ENCODE measurements at places on chromosomes 2 and 18.

- no peak for DNase-seq
Measured at GRCh38 chr2:83017366-83018090, 1441.6 kb downstream of the SUCLG1 start.

DNA sequence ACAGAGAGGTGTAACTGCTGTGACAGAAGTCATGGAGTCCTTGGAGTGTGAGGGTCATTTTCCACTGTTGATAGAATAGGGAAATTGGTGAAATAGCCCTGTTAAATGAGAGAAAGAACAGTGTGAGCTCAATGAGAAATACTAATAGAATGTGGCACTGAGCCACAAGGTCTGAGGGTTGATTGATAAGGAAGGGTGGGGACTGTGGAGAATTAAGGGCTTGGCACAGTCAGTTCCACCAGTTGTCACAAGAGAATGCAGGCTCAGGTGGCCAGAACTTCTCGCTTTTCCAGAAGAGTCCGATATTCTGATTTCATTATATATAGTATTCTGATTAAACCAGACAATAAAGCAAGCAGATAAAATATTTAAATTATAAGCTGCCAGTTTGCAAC is 9.1 kb upstream of the IL1RN start:
- DNase-seq, result no peak

GRCh38 chr2:207143215-207144172 is 22.3 kb downstream of the KLF7 start:
- no peak for DNase-seq

DNA sequence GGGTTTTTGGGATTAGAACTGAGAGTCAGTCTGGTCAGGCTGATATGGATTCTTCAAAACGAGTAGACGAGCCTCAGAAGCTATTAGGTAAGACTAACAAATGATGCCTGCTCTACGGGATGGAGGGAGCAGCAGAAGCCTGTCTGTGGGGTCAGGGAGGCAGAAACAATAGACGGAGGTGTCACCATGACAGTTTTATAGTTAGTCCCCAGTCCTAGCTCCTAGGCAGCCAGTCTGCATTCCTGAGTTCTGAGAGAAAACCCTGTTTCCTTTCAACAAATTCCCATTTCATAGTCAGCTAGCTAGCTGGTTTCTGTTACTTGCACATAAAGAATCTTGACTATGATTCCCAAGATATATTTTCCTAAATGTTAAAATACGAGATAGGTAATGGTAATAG is 542.1 kb downstream of the PID1 start:
- no peak for DNase-seq

DNA sequence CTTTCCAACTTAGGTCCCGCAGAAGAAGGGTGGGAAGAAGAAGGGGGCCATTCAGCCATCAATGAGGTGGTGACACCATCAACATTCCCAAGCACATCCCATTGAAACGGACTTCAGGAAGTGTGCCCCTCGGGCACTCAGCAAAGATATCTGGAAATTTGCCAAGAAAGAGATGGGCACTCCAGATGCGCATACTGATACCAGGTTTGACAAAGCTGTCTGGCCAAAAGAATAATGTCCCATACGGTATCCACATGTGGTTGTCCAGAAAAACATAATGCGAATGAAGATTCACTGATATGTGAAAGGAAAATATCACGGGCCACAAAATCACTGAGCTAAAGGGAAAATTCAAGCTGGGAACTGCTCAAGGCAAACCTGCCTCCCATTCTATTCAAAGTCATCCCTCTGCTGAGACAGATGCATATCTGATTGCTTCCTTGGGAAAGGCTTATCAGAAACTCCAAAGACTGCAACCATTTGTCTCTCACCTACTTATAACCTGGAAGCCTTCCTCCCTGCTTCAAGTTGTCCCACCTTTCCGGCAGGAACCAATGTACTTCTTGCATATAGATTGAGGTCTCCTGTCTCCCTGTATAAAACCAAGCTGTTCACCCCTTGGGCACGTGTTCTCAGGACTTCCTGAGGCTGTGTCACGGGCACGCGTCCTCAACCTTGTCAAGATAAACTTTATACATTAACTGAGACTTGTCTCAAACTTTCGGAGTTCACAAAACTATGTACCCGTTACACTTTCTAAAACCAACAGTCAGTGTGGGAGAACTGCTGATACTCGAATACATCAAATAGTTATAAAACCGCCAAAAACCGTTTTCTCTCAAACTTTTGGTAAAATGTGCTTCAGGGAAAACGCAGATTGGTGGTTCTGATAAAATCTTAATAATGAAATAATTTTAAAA is 1.3 kb upstream of the PDK1 start:
- DNase-seq, result no peak

- DNase-seq, result no peak
Measured at GRCh38 chr18:650428-650858, 7.0 kb upstream of the TYMS start.

GRCh38 chr18:44700652-44701051 is 20.0 kb downstream of the SETBP1 start:
- no peak for DNase-seq

DNA sequence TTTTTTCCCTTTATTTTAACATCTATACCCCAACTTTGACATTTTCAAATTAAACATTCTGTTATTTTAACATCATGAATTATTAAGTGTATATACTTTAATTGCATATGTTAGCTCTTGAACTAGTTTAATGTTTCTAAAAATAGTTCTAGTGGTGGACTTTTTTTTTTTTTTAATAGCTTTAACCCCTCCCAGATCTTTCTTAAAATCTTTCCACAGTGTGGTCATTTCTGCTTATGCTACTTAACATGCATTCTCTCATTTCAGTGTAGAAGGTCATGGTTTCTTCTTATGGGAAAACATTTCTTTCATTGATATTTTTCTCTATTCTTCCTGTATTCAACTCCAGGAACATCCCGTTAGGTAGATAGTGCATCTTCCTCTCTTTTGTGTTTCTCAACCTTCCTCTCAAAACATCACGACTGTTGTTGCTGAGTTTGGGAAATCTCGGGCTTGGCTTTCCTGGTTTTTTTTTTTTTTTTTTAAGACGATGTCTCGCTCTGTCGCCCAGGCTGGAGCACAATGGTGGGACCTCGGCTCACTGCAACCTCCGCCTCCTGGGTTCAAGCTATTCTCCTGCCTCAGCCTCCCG is 849 bp upstream of the TMEM18 start:
- no peak for DNase-seq

DNA sequence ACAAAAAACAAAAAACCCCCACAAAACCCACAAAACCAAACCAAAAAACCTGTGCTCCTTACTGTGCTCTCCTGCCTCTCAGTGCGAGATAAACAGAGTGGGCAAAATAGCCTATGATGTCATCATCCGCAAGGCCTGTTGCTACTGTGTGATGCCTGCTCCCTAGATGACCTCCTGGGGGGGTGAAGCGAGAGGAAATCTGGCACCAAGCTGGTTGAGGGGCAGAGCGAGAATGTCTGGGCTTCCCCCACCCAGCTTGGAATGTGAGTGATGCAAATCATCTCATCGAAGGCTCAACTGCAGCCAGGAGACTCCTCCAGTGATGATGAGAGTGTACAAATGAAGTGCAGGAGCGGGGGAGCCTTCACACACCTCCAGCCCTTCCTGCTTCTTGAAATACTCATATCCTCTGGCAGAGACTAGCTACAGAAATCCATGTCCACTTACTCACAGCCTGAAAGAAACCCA is 57.7 kb upstream of the MAP4K3 start:
- no peak for DNase-seq

GRCh38 chr2:51981783-51982182 is 949.9 kb upstream of the NRXN1 start:
- no peak for DNase-seq

GRCh38 chr18:58417752-58418151 is 211.1 kb downstream of the ALPK2 start:
- DNase-seq, result no peak

DNA sequence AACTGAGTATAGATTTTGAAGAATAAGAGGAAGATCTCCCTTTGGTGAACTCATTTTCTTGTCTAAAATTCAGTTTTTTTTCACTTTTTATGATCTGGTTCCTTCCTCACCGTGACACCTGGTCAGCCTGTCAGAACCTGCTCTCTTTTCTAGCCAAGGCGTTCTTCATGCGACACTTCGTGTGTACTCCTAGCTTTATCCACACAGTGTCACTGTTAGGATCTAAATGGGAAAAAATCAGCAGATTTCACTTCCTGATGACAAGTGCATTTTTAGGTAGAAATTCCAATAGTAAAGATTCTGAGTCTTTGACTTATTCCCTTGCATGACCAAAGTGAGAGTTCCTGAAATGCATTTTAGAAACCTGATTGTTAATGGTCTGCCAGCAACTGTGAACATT is 89.8 kb downstream of the KLHL14 start:
- DNase-seq, result no peak

DNA sequence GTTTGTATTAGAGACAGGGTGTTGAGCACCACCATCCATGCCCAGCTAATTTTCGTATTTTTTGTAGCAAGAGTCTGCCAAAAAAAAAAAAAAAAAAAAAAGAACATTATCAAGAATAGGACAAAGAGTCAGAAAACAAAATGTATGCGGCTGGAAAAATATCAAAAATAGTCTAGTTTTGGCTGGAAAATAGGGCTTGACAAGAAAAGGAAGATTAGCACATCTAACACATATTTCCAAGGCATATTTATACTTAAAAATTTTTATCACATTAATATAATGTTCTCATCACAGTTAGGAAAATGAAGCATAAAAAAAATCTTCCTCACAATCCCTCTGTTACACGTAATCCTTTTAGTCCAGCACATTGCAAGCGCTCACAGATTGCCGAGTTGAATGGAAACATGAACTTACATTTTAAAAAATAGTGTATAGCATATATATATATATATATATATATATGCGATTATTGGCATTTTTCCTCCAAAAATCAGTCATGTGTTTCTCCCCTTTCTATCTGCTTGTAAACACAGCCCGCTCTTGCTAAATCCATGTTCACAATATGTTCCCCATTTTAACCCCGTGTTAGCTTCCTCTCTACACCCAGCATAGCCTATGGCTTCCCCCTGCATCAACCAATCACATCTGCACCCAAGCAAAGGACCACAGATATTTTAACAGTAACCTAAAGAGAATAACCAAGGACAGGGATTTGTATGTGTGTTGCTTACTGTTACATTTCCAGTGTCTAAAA is 183.0 kb downstream of the AFF3 start:
- no peak for DNase-seq

DNA sequence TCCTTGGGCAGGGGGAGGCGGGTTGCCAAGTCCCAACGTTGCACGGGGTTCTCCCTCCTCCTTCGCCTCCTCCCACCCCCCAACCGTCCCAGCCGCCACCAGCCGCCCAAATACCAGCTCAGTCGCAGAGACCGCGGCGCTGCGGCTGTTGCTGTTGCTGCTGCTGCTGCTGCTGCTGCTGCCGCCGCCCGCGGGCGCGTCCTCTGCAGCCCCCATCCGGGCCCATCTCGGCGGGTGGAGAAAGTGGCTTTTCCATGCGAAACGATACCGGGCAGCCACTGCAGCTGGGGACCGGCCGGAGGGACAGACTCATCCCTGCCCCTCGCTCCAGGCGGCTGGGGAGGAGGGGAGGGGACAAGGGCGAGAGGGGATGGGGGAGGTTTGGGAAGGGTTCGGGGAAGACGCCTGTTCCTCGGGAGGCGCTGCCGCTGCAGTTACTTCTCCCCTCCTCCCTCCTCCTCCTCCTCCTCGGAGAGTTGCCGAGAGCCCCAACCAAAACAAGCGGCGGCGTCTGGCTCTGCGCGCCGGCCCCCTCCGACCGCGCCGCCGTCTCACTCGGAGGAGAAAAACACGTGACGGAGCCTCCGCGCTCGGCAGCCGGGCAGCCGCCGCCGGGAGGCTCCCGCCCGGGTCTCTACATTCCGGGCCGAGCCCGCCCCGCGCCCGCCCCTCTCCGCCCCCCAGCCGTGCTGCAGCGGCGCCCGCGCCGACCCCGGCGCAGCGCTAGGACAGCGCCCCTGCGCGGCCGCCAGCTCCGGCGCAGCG is at the start of gene IRS1:
TSS of gene IRS1 (minus strand) at position 610 of the 765 bp plus-strand sequence. CDS start 1,082 bp downstream, outside the sequence.
- no peak for DNase-seq

- no peak for DNase-seq
Measured at GRCh38 chr2:166563894-166564293, 69.8 kb upstream of the SCN7A start.

DNA sequence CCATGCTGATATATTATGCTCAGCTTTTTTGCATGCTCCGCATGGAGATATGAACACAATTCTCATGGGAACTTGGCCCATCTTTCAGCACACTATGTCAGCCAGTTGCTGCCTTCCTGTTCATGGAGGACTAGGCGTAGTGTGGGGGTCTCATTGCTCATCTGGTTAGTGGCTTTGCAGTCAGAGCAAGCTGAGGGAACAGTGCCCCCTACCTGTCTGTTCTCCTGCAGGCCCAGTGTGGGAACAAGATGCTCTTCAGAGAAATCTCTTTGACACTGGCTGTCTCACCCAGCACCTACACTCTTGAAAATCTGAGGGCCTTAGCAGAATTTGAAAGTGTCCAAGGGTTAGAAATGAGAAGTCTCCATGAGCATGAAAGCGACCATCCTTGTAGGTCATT is 47.1 kb downstream of the SPTBN1 start:
- no peak for DNase-seq

GRCh38 chr2:230382108-230382507 is 33.9 kb upstream of the SP100 start:
- no peak for DNase-seq

DNA sequence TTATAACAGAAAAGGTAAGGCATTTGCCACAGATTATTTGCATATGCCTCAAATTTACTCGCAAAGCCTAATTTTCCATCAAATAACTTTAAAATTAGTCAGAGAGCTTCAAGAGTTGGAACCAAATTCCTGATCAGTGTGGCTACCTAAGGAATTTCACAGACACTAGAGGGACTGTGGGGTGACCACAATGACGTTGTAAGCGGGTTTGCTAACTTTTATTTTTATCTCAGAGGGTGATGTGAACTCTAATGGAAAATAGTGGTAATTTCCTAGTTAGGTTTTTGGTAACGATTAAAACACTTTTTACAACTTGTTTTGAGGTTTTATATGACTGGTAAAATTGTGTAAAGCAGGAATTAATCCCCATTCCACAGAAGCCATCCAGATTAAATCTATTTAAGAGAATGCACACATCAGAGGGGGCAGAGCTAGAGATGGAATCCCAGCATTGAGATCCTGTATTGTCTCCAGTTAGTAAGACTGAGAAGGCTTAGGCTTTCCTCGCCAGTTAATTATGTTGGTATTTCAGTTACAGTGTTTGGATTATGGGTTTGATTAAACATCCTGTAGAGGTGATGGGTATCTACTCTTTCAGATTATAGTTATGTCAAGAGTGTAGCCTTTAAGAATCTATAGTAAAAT is 129.0 kb downstream of the GPD2 start:
- DNase-seq, result no peak

DNA sequence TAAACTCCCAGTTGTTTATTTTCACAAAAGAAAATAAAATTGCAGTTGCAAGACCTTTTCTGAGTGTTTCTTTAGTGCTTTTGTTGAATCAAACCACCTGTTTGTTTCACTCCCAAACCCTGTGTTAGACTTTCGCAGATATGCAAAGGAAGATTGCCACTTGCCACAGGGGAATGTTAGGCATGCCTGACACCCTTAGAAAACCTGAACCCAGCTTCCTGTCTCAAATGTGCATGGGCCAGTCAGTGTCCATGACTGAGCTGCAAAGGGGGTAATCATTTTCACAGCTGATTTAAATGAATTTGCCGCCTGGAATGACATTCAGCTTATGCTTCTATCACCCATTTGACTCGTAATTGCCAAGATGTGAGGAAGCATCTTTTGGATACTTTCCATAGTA is 17.5 kb downstream of the TGOLN2 start:
- no peak for DNase-seq

Data from activated CD8-positive, alpha-beta memory T cell treated with anti-CD3 and anti-CD28 coated beads for 48 hours (primary cell).